ENCODE measurements at places on chromosomes 5 and 9.

GRCh38 chr5:156420665-156421064 lies 93.7 kb downstream of the SGCD start:
- DNase-seq = no peak

DNA sequence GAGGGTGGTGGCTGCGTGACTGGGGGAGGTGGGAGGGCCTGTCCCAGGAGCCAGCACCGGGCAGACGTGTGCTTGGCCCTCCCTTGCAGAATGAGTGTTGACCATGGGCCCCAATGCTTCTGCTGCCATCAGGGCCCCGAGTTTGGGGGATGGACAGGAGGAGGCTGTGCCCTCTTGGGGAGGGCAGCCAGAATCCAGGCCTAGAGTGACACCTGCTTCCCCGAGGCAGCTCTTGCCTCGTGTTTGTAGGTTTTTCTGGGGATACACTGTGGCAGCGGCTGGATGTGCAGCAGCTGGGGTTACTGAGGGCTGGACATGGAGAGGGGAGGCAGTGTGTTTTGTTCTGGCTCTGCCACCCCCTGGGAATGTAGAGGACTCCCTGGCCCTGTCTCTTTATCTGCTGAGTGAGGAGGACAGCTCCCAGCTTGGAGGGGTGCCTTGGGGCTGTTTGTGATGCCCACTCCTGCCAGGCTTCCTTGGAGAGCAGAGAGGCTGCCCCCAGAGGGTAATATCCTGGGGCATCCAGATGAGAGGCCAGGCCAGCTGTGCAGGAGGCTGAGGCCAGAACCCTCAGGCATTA lies 22.7 kb downstream of the WNK2 start:
- no peak for DNase-seq

DNA sequence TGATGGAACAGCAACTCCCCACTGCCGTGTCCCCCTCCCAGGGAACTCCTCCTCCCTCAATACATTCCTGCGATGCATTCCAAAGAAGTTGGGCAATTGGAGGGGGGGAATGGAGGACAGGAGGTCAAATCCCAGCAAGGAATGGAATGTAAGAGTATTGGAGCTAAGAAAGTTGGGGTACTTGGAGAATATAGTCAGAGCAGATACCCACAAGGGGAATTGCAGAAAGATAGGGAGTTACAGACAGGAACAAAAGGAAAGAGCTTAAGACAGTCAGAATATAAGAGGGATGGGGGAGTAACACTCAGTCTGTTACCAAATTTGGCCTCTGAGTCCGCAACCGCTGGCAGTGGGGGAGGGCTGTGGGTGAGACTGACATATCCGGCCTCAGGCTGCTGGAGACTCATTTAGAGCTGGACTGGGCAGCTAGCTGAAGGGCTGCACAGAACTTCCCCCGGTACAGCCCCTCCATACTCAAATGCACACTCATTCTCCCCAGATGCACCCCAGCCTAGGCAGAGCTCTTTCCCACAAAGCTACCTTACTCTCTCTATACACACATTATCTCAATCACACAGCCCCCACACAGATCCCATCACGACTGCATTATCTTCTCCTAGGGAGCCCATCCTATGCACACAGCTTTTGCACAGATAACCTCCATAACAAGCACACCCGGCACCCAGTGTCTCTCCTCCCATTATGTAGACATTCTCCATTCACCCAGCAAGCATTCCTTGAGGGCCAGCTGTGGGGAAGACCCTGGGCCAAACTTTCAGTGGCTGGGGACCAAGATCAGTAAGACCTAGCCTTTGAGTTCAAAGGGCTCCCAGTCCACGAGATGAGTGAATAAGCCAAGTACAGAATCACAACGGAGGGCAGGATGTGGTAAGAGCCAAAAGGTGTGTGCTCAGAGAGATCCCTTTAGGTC lies 3.7 kb downstream of the TLN1 start:
- peak; percentile 73 for DNase-seq

DNA sequence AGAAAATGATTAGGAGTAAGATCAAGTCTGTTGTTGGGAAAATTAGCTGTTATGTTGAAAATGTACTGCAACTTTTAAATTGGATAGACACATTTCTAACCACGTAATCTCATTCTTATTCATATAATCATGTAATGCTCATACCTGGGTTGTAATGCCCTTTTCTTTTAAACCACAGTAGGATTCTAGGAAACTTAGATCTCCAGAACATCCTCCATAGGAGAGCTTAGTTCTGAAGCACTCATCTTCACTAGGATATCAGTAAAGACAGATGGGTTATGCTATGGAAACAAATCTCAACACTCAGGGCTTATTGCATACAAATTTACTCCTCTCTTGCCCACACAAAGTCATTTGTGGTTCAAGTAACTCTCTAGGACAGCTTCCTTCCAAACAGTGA lies 34.8 kb upstream of the ANXA1 start:
- no peak for DNase-seq

DNA sequence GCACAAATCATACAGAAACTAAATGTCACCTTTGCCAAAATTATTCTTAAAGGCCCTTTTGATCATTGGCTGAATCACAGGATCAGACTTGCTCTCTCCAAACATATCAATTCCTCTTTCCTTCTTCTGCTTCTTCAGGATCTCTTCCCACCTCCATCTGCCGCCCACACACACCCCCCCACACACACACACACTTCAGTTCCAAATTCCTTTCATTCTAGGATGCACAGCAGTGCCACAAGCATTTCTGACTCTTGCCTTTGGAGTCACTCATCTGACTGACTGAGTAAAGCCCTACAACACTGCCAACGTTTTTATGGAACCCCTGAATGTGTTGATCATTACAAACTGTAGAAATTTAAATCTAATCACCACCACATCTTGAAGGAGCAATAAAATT lies 22.9 kb downstream of the DNAH5 start:
- DNase-seq = no peak

DNA sequence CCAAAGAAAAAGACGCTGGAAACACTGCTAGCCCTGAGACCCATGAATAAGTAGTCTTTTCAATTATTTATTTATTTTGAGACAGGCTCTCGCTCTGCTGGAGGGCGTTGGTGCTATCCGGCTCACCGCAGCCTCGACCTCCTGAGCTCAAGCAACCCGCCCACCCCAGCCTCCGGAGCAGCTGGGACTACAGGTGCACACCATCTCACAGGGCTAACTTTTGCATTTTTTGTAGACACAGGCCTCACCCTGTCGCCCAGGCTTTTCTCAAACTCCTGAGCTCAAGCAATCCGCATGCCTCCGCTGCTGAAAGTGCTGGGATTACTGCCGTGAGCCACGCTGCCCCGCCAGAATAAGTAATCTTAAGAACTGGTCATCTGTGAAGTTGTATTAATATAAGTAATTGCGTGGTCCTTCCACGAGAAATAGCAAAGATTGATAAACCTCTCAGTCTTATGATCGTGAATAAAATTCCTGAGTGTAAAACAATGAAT lies 1.6 kb downstream of the ANXA2R start:
- DNase-seq = peak; percentile 68

GRCh38 chr5:80622756-80623155 lies 31.7 kb upstream of the MSH3 start:
- no peak for DNase-seq

DNA sequence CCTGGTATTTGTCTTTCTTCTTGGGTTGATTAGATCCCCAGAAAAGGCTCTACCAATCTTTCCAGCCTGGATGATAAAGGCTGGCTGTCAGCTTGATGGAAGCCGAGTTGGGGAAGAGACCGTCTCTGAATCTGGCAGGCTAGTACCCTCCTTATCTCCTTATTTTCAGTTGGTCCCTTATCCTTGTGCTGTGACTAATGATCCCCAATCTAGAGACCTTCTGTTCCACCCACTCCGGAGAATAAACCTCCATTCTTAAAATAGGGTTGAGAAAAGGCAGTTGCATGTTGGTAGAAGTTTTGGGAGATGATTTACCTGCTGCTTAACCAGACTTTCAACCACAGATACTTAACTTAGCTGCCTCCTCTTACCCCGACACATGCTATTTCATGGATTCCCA lies 52.3 kb downstream of the PRKACG start:
- DNase-seq = no peak

- DNase-seq = no peak
These were observed 27.8 kb downstream of the PRRC2B start for GRCh38 chr9:131421691-131422090.

GRCh38 chr9:72443855-72444254 lies 77.6 kb upstream of the TMC1 start:
- DNase-seq = no peak

GRCh38 chr5:78544561-78545201 lies 103.9 kb downstream of the LHFPL2 start:
- no peak for DNase-seq

DNA sequence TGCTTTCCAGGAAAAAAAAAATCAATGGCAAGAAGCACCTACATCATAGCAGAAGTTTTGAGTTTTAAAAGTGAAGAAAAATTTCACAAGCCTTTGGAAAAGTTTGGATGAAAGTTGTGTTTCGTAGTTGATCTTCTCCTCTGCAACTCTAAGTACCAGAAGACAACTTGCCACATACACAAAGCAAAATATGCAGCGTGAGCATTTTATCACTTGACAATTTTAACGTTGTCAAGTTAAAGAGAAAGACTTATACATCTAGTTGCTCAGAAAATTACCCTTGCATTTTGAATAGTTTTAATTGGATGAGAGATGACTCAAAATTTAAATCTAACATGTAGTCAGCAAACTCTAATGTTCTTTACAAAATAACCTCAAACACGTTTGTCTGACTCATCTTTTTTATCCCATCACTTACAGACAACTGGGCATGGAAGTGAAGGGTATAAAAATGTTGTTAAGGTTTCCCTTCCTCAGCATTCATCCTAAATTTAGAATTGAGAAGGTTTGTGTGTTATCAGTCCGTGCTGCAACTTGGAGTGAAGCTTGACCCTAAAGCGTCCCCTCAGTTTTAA lies 213.4 kb downstream of the MARCHF11 start:
- DNase-seq = no peak

DNA sequence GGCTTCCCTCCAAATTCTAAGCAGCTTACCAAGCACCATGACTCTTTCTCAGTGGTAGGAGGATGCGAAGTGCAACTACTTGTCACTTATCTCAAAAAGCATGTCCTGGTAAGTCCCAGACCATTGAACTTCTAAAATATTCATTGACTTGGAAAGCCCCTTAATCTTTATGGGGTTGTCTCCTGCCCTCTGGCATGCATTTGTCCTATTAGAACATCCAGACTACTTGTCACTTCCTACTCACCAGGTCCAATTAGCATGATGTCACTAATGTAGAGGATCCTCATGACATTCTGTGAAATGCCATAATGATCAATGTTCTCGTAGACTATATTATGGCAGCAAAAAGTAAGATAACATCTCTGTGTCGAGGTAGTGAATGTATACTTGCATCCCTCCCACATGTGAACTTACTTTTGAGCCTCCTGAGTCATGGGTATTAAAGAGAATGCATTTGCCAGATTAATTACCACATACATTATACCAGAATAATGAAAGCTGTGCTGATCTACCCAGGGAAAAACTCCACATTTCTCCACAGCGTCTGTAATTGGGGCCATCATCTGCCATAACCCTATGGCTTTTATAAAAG lies 63.5 kb upstream of the RAD23B start:
- DNase-seq = no peak

DNA sequence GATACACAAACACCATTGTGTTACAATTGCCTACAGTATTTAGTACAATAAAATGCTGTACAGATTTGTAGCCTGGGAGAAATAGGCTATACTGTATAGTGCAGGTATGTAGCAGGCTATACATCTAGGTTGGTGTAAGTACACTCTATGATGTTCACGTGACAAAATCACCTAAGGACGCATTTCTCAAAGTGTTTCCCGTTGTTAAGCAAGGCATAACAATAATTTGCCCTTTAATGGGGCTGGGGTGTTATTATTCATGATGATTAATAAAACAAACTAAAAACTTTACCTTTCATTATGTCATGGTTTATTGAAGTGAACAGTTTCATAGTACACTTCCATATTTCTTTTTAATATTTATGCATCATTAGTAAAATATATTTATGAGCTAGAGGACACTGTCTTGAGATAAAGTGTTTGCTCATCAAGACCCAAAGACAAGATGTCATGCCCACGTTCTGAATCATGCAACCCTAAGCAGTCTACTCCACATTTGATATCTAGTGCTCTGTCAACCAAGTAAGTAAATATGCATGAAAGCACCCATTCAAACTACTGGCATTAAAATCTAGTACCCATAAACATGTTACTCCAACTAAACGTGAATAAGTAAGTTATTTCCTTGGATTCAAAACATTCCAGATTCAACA lies 220.5 kb downstream of the NR2F1-AS1 start:
- no peak for DNase-seq

- no peak for DNase-seq
These were observed 1974.1 kb upstream of the NUDT12 start for GRCh38 chr5:105536675-105537074.

DNA sequence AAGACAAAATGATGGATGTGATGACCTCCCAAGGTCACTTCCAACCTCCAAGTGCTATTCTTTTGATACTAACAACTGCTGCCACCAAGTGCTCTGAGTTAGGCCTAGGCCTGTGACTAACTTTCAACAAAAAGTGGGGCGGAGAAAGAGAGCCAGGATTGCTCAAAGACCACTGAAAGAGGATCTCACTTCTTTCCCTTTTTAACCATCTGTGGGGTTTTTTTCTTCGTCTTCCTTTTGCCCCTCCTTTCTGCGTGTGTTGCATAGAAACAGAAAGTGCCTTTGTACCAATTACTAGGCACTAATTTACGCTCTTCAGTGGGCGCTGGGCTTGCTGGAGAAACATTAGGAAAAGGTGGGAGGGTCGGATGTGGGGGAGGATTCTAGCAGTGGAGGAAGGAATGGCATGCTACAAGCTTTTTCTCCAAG lies 8.0 kb downstream of the KLF9 start:
- no peak for DNase-seq

DNA sequence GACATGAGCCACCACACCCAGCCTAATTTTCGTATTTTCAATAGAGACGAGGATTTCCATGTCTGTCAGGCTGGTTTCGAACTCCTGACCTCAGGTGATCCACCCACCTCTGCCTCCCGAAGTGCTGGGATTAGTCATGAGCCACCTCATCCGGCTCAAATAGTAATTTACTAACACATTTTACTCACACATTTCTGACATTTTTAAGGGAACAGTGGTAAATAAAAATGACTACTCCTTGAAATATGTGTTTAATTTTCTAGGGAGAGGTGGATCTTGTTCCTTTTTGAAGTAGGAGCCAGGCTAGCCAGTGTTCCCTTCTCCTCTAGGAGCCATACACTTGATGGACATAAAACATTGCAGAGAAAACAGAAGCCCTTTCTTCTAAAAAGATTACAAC lies 55.2 kb upstream of the ERBIN start:
- no peak for DNase-seq

- DNase-seq = peak; percentile 61
These were observed 69.5 kb downstream of the RXRA start for GRCh38 chr9:134395737-134396257.

DNA sequence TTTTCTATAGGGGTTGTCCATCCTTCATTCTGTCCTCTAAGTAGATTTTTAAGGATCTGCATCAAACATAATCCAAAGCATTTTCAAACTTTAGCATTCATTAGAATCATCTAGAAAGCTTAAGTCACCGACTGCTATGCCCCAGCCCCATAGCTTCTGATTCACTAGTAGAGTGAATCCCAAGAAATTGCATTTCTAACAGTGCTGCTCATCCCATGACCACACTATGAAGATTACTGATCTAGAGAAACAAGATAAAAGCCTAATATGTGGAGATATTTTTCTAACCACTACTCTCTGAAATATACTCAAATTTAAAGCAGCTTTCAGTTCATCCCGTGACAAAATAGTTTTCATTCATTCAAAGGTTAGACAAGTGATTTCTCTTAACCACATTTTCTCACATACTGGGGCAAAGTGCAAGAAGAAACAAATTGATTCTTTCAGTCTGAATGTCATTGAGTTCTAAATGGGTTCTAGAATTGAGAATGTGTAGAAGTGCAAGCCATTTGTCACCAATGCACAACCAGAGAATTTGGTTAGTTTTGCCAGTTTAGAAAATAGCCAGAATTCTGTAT lies 286.9 kb upstream of the CD180 start:
- no peak for DNase-seq

Data from activated CD8-positive, alpha-beta memory T cell treated with anti-CD3 and anti-CD28 coated beads, Interleukin-2, amount 50 U/mL, for 48 hours (primary cell).